ENCODE measurements at places on chromosomes 1 and 21.

DNA sequence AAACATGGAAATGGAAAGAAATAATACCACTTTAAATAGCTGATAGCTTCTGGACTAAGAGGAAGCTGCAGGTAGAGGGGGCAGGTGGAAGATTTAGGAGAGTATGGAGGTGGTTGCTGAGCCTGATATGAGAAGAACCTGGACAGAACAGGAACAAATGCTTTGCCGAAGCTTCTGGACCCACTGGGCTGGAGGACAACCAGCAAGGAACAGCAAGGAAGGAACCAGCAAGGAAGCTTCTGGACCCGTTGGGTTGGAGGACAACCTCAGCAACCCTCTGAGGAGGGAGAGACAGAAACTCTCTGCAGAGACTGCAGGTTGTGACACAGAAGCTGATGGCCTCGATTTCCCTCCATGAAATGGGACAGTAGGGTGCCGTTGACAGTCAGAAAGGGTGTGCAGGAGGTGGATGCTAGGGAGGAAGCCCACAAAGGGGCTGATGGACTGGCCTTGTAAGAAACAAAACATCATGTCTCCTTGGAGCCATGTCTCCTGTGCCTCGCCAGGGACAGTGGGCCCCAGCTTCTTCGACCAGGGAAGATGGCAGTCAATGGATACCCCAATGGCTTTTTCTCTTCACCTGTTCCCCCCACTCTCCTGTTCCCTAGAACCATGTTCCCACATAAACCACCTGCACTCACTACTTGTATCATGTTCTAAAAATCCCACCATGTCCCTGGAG lies 8.3 kb upstream of the WNT3A start:
- DNase-seq = no peak

GRCh38 chr1:244335456-244335855 lies 116.3 kb downstream of the ADSS2 start:
- DNase-seq = no peak

- DNase-seq = no peak
These were observed 61.7 kb downstream of the ERICH3 start for GRCh38 chr1:74611887-74612286.

GRCh38 chr1:153945131-153945794 lies 1.3 kb downstream of the DENND4B start:
- no peak for DNase-seq

GRCh38 chr1:95281781-95282517 lies 47.9 kb downstream of the RWDD3 start:
- no peak for DNase-seq

GRCh38 chr1:205570796-205571537 lies 60.8 kb downstream of the ELK4 start:
- DNase-seq = no peak

GRCh38 chr1:114227059-114227458 lies 73.4 kb upstream of the SYT6 start:
- DNase-seq = no peak

- DNase-seq = peak; percentile 43
These were observed 30.0 kb upstream of the RCSD1 start for GRCh38 chr1:167599957-167600581.

- no peak for DNase-seq
These were observed 627.4 kb upstream of the NR5A2 start for GRCh38 chr1:199399996-199400724.

- DNase-seq = no peak
These were observed 57.9 kb upstream of the PRKACB start for GRCh38 chr1:84086189-84086588.

DNA sequence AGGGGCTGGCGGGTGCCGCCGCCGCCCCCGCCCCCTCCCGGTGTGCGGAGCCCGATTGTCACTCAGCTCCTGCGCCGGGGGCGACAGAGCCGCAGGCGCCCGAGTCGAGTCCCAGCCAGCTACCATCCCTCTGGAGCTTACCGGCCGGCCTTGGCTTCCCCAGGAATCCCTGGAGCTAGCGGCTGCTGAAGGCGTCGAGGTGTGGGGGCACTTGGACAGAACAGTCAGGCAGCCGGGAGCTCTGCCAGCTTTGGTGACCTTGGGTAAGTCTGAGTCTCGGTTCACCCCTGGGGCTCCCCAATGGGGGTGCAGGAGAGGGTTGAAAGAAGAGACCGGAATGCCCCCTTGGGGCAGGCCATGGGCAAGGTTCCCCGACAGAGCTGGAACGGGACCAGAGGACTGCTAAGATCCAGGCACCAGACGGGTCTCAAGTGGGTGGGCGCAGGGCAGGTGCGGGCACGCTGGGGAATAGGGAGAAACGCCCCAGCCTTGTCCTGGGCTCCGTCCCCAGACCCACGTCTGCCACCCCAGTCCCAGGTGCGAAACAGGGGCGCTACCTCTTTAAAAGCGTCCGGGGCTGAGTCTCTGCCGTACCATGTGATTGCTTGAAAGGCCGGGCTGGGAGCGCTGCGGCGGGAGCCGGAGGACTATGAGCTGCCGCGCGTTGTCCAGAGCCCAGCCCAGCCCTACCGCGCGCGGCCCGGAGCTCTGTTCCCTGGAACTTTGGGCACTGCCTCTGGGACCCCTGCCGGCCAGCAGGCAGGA lies at the start of gene ADORA1:
Gene ADORA1 (plus strand): TSS at position 61 of the 765 bp plus-strand sequence. CDS start 1,116 bp downstream, outside the sequence.
- peak; percentile 37 for DNase-seq

GRCh38 chr1:107232426-107232825 lies 91.6 kb downstream of the NTNG1 start:
- no peak for DNase-seq

- DNase-seq = no peak
These were observed 523.0 kb downstream of the PTPRC start for GRCh38 chr1:199161766-199162303.

DNA sequence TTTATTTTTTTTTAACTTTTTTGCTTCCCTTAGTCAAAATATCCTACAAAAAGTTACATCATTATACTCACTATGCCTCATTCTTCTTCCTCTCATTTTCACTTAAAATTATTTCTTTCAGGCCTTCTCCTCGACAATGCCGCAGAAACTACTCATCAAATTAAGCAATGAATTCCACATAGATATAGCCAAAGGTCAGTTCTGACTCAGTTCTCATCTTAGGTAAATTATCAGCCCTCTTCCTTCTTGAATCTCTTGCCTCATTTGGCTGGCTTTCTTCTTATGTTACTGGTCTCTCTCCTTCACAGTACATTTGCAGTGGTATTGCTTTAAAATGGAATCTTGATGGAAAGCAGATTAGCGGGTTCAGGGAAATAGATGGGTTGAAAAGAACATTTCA lies 260.7 kb upstream of the BRINP3 start:
- no peak for DNase-seq

GRCh38 chr1:31651089-31651420 lies 6.4 kb upstream of the PEF1 start:
- DNase-seq = no peak

DNA sequence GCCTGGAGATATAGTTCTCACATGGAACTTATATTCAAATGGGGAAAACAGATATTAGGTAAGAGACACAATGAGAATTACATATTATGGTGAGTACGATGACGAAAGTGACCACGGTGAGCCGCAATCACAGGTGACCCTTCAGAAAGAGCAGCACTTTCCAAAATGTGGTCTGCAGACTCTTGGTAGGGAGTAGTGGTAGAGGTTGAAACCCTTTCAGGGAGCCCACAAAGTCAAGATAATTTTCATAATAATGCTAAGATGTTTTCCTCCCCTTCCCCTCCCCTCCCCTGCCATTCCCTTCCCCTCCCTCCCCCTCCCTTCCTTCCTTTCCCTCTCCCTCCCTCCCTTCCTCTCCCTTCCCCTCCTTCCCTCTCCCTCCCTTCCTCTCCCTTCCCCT lies 83.5 kb upstream of the AKT3 start:
- no peak for DNase-seq

DNA sequence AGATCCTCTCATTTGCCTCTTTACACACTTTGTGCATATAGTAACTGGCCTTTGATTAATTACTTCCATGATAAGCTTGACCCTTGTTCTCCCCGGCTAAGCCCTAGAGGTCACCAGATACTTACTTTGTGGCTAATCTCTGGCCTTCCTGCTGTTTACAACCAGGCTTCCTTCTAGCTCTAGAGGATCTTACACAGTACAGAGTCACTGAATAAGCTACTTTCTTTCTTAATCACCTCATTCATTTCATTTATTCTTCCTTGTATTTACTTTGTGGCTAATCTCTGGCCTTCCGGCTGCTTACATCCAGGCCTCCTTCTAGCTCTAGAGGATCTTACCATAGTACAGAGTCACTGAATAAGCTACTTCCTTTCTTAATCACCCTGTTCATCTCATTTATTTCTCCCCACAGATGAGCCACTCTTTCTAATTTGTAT lies 144.3 kb upstream of the C1orf21 start:
- DNase-seq = peak; percentile 9

DNA sequence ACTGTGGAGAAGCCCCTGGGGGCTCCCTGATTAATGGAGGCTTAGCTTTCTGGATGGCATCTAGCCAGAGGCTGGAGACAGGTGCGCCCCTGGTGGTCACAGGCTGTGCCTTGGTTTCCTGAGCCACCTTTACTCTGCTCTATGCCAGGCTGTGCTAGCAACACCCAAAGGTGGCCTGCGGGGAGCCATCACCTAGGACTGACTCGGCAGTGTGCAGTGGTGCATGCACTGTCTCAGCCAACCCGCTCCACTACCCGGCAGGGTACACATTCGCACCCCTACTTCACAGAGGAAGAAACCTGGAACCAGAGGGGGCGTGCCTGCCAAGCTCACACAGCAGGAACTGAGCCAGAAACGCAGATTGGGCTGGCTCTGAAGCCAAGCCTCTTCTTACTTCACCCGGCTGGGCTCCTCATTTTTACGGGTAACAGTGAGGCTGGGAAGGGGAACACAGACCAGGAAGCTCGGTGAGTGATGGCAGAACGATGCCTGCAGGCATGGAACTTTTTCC lies 24.8 kb downstream of the PCSK9 start:
- DNase-seq = no peak

GRCh38 chr1:76430531-76430930 lies 356.0 kb downstream of the ST6GALNAC3 start:
- no peak for DNase-seq

DNA sequence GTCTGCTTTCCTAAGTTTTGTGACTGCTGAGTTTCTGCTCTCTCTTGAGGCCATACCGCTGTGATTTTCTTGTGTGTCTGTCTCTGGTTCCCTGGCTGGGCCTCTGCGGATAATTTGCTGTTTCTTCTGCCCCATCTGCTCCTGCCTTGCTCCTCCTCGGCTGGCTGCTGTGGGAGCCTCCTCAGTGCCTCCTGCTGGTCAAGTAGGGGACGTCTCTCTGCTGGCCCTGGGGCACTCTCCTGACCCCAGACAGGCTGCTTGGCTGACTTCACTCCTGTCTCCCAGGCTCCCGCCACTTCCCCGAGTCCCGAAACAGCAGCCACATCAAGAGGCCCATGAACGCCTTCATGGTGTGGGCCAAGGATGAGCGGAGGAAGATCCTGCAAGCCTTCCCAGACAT lies 28.5 kb downstream of the ETNK2 start:
- no peak for DNase-seq

DNA sequence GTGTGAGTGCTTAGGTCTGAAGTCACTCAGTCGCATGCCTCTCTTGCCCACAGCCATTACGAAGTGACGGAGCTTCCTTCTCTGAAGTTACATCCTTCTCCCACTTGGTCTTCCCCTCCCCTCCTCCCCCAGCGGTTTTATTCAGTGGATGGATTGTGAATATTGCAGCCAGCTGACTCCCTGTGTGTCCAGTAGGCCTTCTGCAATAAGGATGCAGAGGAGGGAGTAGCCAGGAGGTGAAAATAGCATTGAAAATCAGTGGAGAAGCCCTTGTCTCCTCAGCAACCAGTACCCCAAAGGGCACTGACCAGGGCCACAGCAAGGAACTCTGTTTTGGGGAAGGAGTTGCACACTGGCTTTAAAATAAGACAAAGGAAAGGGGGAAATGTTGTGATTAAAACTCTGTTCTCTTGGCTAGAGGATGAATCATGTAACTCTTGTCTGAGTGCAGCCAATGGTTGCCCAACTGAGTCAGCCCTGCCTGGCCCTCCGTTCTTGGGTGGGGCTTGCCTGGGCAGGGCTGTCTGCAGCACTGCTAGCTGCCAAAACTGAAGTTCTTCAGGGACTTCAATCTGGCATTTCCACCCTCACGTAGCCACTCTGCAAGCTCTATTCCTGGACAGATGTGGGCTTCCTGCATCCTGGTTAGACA lies 4.3 kb downstream of the S100A10 start:
- DNase-seq = peak; percentile 88

- DNase-seq = peak; percentile 61
These were observed 653.9 kb upstream of the CAMK1G start for GRCh38 chr1:208929575-208929974.

All from fibroblast of skin of scalp (primary cell).